ENCODE measurements at places on chromosomes 7 and 10.

GRCh38 chr7:102272075-102272916 is 14.4 kb upstream of the SH2B2 start:
- peak; percentile 80 for DNase-seq

- DNase-seq: no peak
Measured at GRCh38 chr7:2908103-2908683, 64.1 kb upstream of the GNA12 start.

GRCh38 chr10:47056247-47056510 is 145.0 kb downstream of the PTPN20 start:
- DNase-seq: no peak

GRCh38 chr7:137847568-137848050 is 835 bp upstream of the DGKI start:
- DNase-seq: no peak

- no peak for DNase-seq
Measured at GRCh38 chr10:110163192-110163773, 44.1 kb upstream of the MXI1 start.
